Effector memory CD4-positive, alpha-beta T cell (primary cell): ENCODE measurements at places on chromosomes 7 and 10.

DNA sequence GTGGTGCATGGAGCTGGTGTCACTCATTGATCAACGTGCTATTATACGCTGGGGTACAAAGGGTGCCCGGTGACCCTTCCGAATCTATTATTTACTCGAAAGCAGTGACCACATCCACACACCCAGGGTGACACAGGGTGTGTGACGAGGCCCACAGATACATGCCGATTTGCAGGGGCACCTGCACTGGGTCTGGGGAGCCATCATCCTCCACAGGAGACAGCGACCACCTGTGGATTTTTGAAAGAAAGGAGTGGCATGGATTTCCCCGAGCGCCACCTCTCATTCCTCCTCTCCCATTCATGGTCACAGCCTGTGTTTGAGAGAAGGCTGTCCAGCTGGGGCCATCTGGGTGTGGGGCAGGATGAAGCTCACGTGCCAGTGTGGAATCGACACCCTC lies 249.7 kb downstream of the PAXIP1 start:
- no peaks in the 10 kb centered on the region for H3K27me3 ChIP-seq
- no peaks in the 10 kb centered on the region for H3K36me3 ChIP-seq
- H3K27ac ChIP-seq, result no peak overlapping the region
- no peak for DNase-seq

GRCh38 chr7:47259682-47260081 lies 322.2 kb downstream of the TNS3 start:
- no peaks in the 10 kb centered on the region for H3K27me3 ChIP-seq
- DNase-seq, result no peak
- H3K27ac ChIP-seq, result no peak overlapping the region
- H3K4me3 ChIP-seq, result no peak overlapping the region
- no peaks in the 10 kb centered on the region for H3K4me1 ChIP-seq

GRCh38 chr7:114973147-114973546 lies 51.3 kb downstream of the MDFIC start:
- no peaks in the 10 kb centered on the region for H3K27me3 ChIP-seq
- H3K36me3 ChIP-seq, result no peaks in the 10 kb centered on the region
- H3K4me1 ChIP-seq, result peaks cover 28% of the 10 kb centered on the region
- no peak for DNase-seq
- H3K4me3 ChIP-seq, result no peak overlapping the region
- H3K27ac ChIP-seq, result no peak overlapping the region

- H3K27me3 ChIP-seq, result no peaks in the 10 kb centered on the region
- peak overlapping the region; percentile 93 for H3K4me3 ChIP-seq
- H3K4me1 ChIP-seq, result peaks cover 3% of the 10 kb centered on the region
- peak overlapping the region; percentile 67 for H3K27ac ChIP-seq
- peaks cover 7% of the 10 kb centered on the region for H3K36me3 ChIP-seq
These were observed 759 bp downstream of the NUDT1 start for GRCh38 chr7:2242541-2243429.

DNA sequence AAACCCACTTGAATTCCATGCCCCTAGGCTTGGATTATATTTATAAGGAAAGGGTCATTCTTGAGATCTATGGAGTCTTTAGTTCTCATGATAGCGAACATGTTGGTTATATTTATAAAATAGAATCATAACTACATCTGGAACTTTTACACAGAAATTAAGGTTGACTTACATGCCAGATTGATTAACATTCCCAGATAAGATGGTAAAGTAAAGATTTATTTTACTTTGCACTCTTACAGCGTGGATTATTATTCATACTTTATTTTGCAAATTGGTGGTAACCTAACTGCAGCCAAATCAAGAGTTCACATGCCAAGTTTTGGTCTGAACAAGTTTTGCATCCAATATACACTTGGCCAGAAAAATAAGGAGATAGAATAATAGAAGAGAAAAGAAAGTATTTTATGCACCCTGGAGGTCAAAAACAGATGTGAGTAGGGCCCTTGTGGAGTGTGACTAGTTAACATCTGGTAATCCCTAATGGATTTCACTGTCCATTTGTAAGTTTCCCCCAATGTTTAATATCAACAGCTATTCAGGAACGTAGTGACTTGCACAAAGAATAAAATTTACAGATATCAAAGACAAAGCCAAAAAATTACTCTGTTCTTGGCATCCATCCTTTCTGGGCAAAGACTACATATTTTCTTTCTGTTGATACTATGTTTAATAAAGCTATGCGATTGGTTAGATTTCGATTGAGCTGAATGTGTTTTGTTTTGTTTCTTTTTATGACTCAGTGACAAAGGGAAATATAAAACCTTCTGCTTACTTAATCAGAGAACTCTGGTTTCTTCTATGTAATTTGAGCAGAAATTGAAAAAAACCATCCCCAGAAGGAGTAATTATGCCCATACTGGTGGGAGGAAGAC lies 10.1 kb upstream of the TMEM26 start:
- no peaks in the 10 kb centered on the region for H3K4me1 ChIP-seq
- no peaks in the 10 kb centered on the region for H3K36me3 ChIP-seq
- no peaks in the 10 kb centered on the region for H3K27me3 ChIP-seq
- no peak overlapping the region for H3K27ac ChIP-seq

DNA sequence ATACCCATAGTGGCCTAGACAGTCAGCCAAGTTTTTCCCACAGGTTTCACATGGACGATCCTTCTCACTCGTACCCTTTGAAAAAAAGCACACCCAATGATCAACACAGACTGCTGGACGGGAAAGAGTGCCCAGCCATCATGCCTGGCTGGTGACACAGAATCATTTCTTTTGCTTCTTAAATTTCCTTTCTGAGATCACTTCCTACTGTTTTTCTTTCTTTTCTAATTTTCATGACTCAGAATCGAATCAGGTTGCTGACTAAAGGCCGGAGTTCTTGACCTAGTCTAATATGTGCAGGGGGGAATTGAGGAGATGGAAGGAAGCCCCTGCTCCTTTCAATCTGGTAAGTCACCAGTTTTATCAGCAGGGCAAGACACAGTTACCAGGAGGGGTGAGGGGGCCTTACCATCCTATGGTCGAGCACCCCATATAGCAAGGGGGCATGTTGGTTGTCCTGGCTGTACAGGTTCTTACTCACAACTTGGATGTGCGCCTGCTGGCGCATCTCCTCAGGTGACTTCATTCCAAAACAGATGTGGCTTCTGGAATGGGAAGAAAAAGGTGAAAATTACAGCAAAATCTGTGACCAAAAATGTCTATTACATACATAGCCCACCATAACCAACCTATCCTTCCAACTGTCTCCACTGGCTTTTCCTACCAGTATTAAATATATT lies 3.5 kb downstream of the POLR3A start:
- H3K27me3 ChIP-seq, result no peaks in the 10 kb centered on the region
- no peak overlapping the region for H3K4me3 ChIP-seq
- no peak overlapping the region for H3K27ac ChIP-seq
- no peak for DNase-seq
- H3K4me1 ChIP-seq, result peaks cover 7% of the 10 kb centered on the region

GRCh38 chr10:53107711-53108110 lies 335.1 kb upstream of the MBL2 start:
- no peak overlapping the region for H3K27ac ChIP-seq
- H3K4me3 ChIP-seq, result no peak overlapping the region
- DNase-seq, result no peak
- H3K36me3 ChIP-seq, result no peaks in the 10 kb centered on the region
- H3K27me3 ChIP-seq, result no peaks in the 10 kb centered on the region
- no peaks in the 10 kb centered on the region for H3K4me1 ChIP-seq

DNA sequence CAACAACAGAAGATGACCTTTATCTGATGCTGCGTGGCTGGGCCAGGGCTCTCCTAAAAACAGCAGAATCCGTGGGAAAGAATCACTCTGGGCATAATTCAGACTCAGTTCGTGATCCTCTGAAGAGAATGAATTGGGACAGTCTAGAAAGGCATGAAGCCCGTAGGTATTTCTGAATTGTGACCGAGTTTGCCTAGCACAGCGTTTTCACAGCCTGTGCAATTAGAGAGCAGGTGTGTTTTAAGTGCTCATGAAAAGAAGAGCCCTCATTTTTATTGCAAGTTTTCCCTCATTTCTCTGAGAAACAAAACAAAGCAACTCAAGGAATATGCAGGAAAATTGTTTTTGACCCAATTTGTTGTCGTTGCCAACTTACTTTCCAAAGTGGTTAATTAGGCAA lies 366.2 kb downstream of the WDR11 start:
- no peaks in the 10 kb centered on the region for H3K27me3 ChIP-seq
- no peak for DNase-seq
- no peaks in the 10 kb centered on the region for H3K36me3 ChIP-seq

DNA sequence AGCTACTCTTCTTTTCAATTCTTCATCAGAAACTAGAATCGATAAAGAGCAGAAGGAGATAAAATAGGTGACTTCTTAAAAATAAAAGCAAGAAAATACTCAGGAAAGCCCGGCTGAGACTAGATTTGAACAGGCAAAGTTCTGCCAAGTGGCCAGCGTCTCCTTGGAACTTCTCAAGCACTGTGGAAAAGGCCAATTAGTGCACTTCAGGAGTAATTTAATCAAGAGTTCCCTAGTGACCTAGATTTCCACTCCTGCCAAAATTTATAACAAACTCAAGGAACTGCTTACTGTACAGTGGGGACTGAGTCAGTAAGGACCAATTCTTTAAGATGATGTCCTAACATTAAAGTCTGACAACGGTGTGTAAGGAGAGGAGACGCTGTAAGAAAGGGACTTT lies 57.3 kb downstream of the CHCHD3 start:
- no peak overlapping the region for H3K27ac ChIP-seq
- no peaks in the 10 kb centered on the region for H3K36me3 ChIP-seq
- H3K27me3 ChIP-seq, result no peaks in the 10 kb centered on the region

- H3K4me3 ChIP-seq, result no peak overlapping the region
- no peaks in the 10 kb centered on the region for H3K36me3 ChIP-seq
- no peaks in the 10 kb centered on the region for H3K4me1 ChIP-seq
- H3K27me3 ChIP-seq, result no peaks in the 10 kb centered on the region
These were observed 69.1 kb downstream of the DIP2C start for GRCh38 chr10:620417-620816.

- H3K4me1 ChIP-seq, result no peaks in the 10 kb centered on the region
- no peak for DNase-seq
- H3K36me3 ChIP-seq, result no peaks in the 10 kb centered on the region
- no peaks in the 10 kb centered on the region for H3K27me3 ChIP-seq
- no peak overlapping the region for H3K27ac ChIP-seq
These were observed 112.2 kb upstream of the GALNT17 start for GRCh38 chr7:71019706-71020105.

GRCh38 chr7:140616328-140616727 lies 24.3 kb downstream of the DENND2A start:
- DNase-seq, result no peak
- no peak overlapping the region for H3K27ac ChIP-seq
- no peak overlapping the region for H3K4me3 ChIP-seq
- no peaks in the 10 kb centered on the region for H3K27me3 ChIP-seq
- H3K4me1 ChIP-seq, result no peaks in the 10 kb centered on the region
- H3K36me3 ChIP-seq, result no peaks in the 10 kb centered on the region

DNA sequence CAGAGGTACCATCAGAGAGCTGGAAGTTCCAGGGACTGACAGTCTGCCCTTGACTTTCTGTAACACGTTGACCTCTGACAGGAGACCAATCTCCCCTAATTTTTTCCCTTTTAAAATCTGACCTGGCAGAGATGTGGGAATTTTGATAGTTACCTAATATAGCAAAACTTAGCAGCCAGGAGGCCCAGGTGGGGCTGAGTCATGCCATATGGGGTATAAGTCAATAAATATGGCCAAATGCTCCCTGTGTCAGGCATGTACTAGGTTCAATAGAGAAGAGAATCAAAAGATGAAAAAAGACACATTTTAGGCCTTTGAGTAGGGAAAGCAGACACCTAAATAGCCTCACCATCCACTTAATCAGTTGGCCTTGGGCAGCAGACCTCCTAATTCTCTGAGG lies 6.1 kb upstream of the GRK5 start:
- H3K27me3 ChIP-seq, result no peaks in the 10 kb centered on the region
- no peaks in the 10 kb centered on the region for H3K36me3 ChIP-seq
- no peak overlapping the region for H3K27ac ChIP-seq
- peaks cover 6% of the 10 kb centered on the region for H3K4me1 ChIP-seq

DNA sequence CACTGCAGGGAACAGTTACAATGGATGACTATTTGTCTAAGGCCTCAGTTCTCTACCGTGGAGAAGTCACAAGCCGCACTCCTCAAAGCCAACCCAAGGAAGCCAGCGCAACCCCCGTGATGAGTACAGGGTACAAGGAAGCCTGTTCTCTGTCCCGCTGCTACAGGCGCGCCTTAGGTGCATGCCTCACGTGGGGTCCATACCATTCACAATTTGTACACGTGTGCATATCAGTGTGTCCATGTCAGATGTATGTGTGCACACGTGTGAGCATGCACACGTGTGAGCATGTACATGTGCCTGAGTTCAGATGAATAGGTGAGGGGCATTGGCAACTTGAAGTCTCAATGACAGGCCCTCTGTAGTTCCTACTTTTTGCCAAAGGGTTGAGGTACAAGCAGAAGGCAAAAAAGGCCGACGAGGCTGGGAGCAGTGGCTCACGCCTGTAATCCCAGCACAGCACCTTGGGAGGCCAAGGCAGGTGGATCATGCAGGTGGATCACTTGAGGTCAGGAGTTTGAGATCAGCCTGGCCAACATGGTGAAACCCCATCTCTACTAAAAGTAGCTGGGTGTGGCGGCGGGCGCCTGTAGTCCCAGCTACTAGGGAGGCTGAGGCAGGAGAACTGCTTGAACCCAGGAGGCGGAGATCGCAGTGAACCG lies 62.8 kb downstream of the CTBP2 start:
- no peak overlapping the region for H3K27ac ChIP-seq
- DNase-seq, result no peak
- no peaks in the 10 kb centered on the region for H3K4me1 ChIP-seq
- H3K27me3 ChIP-seq, result no peaks in the 10 kb centered on the region
- no peaks in the 10 kb centered on the region for H3K36me3 ChIP-seq
- no peak overlapping the region for H3K4me3 ChIP-seq
